ENCODE measurements at places on chromosomes 5 and 9.

GRCh38 chr9:32709871-32710270 lies 73.5 kb upstream of the TMEM215 start:
- DNase-seq = no peak

DNA sequence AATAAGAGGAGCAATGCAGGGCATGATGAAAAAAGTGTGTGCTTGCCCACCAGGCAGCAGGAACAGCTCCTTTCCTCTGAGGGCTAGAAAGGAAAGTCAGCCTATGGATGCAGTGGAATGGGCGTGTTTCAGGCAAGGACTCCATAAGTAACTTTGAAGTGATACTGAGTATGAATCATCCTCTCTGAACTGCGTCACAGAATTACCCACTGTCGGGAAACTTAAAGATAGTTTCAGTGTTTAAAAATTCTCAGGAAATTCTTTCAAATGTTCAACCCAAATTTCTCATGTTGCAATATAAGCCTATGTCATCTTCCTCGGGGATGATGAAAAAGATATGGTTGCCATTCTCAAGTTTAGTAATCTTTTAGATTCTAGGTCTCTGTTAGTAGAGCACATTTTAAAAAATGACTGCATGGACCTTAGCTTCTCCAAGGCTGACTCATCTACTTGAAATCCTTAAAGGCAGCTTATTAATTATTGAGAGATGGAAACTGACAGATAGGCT lies 27.7 kb downstream of the PTCD2 start:
- no peak for DNase-seq

- DNase-seq = no peak
Measured at GRCh38 chr9:112035166-112035826, 138.7 kb downstream of the UGCG start.

DNA sequence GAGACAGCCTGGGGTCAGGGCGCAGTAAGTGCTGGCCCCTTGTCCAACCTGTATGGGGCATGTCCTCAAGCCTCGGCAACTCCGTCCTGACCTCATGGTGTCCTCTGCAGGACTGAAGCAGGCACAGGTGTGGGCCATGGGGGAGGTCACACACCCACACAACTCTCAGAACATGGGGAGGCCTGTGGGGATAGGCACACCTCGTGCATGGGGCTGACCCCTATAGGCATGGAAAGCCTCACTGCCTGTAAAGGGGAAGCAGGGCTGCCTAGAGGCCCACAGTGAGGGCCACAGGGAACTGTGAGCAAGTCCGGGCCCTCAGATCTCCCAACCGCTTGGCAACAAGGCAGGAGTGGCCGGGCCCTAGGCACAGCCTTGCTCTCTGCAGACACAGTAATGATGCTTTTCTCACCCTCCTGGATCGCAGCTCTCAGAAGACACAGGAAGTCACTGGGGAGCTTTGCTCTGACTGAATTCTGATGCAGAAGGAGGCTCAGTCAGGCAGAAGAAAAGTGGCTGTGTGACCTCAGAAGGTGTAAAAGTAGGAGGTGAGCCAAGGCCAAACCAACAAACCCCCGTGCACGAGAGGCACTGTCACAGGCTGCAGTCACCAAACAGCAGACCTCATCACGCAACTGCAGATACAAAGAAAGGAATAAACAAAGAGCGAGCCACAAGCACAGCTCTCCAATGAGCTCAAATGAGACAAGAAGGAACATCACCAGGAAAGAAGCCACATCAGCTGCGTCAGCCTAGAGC lies 5.4 kb downstream of the IPPK start:
- peak; percentile 16 for DNase-seq

- peak; percentile 32 for DNase-seq
Measured at GRCh38 chr5:14415024-14415697, 166.4 kb upstream of the OTULINL start.

DNA sequence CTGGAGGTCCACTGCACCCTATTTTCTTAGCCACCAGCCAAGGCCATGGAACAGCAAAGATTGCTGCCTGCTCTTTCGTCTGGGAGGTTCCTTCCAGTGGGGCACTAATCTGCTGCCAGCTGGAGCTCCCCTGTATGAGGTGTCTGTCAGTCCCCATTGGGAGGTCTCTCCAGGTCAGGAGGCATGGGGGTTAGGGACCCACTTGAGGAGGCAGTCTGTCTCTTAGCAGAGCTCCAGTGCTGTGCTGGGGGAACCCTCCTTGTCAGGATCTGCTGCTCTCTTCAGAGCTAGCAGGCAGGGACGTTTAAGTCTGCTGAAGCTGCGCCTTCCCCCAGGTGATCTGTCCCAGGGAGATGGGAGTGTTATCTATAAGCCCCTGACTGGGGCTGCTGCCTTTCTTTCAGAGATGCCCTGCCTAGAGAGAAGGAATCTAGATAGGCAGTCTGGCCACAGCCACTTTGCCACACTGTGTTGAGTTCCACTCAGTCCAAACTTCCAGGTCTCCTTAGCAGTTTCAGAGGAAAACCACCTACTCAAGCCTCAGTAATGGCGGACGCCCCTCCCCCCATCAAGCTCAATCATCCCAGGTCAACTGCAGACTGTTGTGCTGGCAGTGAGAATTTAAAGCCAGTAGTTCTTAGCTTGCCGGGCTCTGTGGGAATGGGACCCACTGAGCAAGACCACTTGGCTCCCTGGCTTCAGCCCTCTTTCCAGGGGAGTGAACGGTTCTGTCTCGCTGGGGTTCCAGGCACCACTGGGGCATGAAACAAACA lies 317.7 kb downstream of the LRRC70 start:
- no peak for DNase-seq

- no peak for DNase-seq
Measured at GRCh38 chr9:16331031-16331430, 539.4 kb downstream of the BNC2 start.

DNA sequence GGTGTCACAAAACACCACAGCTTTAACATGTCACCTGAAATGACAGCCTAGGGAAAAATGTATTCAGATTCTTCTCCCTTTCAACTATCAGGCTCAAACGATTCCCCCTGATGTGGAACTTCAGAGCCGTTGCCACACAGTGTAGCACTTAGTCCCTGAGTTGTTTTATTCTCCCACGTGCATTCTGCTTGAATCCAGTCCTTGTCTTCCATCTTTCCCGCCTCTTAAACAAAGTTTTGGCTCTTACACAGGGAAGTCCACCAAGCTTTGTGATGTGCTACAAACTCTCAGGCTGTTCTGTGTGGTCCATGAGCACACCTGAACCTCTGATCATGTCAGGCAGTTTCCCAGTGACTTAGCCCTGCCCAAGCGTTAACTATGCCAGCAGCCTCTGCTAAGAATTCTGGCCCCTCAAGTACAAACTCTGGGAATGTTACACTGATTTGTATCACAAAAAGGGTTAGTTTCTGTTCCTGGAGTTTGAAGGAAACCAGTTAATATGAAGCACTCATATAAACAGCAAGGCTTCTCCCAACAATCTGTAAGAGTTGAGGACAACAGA lies 45.8 kb upstream of the RNF38 start:
- no peak for DNase-seq

- DNase-seq = peak; percentile 2
Measured at GRCh38 chr5:174608631-174609097, 115.7 kb upstream of the MSX2 start.

DNA sequence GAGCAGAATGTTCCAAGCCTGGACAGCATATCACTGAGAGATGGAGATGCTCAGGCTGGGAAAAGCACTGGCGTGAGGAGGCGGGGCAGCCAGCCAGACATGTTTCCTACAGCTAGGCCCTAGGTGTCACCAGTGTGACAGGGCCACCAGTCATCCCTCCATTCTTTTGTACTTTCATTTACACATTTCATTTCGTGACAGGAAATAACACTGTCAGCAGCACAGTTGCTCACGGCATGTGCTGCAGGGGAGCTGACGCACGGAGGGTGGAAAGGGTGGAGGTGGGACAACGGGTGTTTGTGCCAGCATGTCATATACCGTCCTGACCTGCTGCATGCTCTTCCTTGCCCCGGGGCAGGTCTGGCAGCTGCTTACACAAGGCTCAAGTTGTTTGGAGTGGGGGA lies 14.8 kb upstream of the CEMIP2 start:
- DNase-seq = peak; percentile 78

DNA sequence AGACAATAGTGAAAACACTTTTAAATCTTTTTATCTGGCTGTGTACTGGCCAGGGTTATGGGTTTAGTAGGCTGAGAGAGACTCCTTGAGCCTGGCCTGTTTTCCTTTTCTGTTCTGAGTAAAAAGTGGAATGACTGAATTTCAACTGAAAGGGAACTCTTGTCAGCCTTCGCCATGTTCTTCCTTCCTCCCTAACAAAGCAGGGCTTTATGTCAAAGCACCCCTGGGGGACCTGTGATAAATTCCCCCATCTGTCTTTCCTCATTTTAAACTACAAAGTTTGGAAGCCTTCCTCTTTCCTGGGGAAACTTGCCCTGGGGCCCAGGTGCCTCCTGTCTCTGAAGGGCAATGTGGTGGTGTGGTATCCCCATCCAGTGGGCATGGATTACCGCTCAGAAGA lies 29.7 kb downstream of the LARP1 start:
- no peak for DNase-seq

DNA sequence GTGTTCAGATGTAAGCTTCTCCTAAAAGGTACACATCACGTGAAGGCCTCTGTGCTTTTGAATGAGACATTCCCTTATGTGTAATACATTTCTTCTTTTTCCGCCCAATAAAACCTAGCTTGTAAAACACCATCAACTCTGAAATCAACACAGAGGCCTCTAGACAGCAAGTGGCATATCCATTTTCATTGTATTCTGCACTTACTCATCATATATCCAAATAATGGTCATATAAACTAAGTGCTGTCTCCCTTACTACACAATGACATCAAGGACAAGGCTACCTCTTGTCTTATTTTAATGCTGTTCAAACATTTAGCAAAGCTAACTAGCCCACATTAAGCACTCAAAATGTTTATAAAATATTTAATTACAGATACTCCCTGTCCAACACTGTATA lies 108.5 kb downstream of the ELAVL2 start:
- no peak for DNase-seq

GRCh38 chr5:151080613-151081430 lies at the start of gene TNIP1:
Gene TNIP1 (minus strand): TSS chr5:151081034. CDS start chr5:151065095, 15,939 bp downstream.
- peak; percentile 98 for DNase-seq

- no peak for DNase-seq
Measured at GRCh38 chr9:87479801-87480201, 17.9 kb upstream of the DAPK1 start.

DNA sequence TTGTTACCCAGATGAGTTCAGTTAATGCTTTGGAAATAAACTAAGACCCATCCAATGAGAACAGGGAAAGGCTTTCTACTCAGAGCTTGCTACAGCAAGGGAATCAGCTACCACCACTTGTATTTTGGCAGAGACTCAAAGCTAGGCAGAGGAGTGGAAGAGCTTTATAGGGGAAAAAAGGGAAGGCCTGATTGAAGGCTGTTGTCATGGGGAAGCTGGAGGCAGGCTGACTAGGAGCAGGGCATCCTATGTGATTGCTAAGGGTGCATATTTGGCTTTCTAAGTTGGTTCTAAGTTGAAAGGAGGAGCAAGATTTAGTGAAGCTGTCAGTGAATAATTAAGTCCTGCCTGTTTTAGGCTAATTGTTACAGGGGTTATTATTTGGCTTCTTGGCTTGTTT lies 115.5 kb downstream of the PTTG1 start:
- no peak for DNase-seq

DNA sequence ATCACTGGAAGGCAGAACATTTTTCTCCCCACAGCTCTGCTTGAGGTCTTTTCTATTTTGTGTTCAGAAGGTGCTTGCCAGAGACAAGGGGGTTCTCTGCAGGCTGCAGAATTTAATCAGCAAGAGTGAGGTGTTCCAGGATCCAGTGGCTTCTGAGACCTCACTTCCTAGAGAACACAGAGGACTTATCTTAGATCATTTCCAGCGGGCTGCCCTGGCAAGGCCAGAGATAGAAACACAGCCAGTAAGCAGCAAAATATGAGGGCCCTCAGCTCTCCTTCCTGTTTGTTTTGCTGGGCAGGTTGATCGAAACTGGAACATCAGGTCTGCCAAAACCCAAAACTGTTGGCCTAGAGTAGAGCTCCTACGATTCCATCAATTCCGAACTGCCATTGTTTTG lies 187.3 kb downstream of the DIRAS2 start:
- no peak for DNase-seq

DNA sequence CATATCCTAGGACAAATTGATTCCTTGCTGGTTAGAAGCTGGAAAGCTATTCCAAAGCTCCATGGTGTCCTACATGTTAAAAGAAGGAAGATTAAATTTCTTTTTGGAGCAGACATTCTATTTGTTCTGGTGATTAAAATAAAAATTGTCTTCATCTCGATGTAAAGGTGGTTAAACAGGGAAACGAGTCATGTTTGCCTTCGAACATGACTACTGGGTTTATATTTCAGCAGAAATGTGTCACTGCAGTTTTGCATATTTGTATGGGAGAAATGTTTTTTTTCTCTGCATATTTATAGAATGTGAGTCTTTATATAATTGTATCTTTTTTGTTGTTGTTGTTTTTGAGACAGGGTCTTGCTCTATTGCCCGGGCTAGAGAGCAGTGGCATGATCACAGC lies 36.4 kb downstream of the ADAMTS12 start:
- no peak for DNase-seq

- DNase-seq = no peak
Measured at GRCh38 chr9:95991326-95991725, 115.8 kb downstream of the ERCC6L2 start.

DNA sequence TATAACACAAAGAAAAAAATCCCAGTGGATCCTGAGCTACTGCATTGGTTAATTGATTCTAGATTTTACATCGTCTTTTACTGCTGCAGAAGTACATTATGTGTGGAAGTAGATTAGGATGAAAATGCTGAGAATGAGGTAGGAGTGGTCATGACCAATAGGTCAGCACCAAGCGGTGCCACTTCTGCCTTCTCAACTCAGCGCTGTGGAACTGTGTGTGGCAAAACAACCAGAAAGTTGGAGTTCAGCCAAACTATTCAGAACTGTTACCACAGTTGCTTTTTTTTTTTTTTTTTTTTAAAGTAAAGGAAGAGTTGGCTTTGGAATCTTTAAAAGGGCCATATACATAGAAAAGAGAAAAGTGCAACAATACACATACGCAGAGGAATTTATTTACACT lies 24.2 kb downstream of the POU5F2 start:
- DNase-seq = no peak

DNA sequence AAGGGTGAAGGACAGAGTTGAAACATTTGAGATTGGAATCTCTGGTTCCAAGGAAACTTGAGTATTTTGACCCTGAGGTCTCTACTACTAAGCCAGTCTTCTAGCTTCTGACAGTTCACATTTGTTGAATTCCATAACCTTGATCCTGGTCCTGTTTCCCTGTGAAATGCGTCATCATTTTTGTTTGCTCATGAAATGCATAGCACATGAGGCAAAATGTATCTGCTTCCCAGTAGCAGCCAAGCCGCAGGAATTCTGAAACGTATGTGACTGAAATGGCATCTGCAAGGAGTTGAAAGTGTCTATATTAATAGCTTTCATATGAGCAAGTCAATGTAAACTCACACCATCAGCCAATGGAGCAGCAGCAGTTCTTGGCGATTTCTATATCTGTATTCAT lies 307.9 kb downstream of the CSNK1G3 start:
- DNase-seq = no peak

- DNase-seq = peak; percentile 64
Measured at GRCh38 chr5:132385326-132386105, 16.0 kb downstream of the SLC22A5 start.

DNA sequence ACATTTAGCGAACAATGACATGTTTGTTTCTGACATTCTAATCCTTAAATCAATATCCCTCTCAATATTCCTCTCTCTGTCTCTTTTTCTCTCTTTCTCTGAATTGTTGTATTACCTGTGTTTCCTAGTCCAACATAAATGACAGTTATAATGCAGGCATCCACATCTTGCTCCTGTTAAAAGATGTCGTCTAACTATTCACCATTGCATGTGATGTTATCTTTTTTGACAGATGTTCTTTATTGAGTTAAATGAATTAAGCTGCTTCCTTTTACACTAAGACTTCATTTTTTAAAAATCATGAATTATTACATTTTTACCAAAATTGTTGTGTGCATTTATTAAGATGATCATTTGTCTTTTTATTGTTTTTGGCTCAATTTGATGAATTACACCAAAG lies 527.5 kb downstream of the PRR16 start:
- no peak for DNase-seq

Data from activated naive CD8-positive, alpha-beta T cell treated with anti-CD3 and anti-CD28 coated beads, Interleukin-2, amount 50 U/mL, for 24 hours (primary cell).